ENCODE measurements at places on chromosomes 4 and X.

- no peak for DNase-seq
Observed at GRCh38 chrX:105241056-105241455, 20.6 kb upstream of the TEX13A start.

DNA sequence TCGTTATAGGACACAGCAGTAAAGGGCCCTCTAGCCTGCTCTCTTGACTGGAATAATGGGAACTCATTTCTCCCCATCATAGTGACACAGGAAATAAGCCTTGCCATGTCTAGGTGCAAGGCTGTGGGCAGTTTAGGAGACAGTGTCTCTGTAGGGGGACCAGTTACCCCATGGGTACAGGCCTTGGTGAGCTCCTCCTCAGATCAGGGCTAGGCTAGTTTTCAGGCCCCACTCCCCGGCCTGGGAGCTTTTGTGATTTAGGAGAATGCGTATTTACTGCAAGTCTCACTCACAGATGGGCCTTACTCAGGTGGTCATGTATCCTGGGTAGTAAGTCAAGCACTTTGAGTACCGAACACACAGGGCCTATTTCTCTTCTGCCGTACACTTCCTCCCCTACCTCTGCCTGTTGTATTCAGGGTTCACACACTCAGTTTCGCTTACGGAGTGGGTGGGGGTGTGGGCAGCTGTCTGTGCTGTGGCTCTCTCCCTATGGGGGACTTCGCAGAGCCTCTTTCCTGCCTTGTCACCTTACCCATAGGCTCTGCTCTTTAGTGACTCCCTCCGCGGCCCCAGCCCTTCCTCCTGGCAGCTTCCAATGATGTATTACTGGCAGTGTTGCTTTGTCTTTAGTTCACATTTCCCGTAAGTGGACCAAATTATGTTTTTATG is 34.2 kb downstream of the FAM193A start:
- no peak for DNase-seq

- DNase-seq = no peak
Observed at GRCh38 chrX:155966876-155967275, 30.6 kb upstream of the IL9R start.

GRCh38 chrX:101206471-101206870 is 13.1 kb upstream of the DRP2 start:
- no peak for DNase-seq

DNA sequence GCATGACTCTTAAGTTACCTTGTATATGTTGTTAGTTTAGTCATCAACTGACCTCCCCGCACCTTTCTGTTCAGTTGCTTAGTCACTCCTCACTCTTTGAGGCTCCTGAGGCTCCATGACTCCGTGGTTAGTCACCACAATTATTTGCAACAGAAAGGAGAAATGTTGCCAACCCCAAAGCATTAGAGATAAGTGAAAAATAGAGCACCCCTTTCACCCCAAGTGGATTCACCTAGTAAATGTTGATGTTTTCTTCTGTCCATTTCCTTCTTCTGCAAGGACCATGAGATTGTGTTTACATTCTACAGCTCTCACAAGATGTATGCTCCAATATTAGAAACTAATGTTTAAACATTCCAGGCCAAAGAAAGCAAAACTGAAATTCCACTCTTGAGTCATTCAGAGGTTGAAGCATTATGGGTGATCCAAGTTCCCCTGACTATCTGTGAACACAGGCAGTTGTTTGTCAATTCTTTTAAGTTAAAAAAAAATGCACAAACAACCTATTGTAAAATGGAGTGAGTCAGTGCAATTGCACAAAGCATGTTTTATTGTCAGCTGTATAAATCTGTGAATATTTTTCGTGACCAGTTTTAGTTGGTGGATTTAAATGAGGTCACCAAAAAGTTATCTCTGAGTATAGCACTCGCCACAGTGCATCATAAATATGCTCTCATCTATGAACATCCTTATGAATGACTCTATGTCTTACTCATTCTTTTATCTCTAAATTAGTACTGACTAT is 552.4 kb upstream of the MAGEB2 start:
- no peak for DNase-seq

- DNase-seq = no peak
Observed at GRCh38 chr4:114601304-114602052, 2.9 kb downstream of the UGT8 start.

DNA sequence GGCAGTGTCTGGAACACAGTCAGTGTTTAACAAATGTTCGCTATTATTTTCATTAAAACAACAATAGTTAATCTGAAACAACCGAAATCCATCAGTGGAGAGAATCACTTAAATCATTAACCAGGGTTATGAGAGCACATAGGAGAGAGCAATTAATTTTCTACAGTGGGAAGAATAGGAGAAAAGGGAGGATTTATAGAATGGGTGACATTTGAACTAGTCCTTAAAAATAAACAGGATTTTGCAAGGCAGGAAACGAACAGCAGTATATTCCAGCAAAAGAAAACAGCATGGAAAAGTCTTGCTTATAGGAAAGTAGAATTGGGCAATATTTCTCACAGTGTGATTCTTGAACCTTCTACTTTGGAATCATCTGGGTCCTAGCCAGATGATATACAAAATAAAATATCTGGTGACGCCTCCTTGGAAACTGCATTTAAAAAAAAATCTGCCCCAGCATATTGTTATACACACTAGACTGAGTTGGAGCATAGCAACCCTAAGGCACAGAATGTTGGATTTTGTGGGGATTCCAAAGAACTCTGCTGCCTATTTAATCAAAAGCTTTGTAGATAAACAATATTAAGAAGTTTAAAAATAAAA is 56.1 kb downstream of the INTS12 start:
- no peak for DNase-seq

DNA sequence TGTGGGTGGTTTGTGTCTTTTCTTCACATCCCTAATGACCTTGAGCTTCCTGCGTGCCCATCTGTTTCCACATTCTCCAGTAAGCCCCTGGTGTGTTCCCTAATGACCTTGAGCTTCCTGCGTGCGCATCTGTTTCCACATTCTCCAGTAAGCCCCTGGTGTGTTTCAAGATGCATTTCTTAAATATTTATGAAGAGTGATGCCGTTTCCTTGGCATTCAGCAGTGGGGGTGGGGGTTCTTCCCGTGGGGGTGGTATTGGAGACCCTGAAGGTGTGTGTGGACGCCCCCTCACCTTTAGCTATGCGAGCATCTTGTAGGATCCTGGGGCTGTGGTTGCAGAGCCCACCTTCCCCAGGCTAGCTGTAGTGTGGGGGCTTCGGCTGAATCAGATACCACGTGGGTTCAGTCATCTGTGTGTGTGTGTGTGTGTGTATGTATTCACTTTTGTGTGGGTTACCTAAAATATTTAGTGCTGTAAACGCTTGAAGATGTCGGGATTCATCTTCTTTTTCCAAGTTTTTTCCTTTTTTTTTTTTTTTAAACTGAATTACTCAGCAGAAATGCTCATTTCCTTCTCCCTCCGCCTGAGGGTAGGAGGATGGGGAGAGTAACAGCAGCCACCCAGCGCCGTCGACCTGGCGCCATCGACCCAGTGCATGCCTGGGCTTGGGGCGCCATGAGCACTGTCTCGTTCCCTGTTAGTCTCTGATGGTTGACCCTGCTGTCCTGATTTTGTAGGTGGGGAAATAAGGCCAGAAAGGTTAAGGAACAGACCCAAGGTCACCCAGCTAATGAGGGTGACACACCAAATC is 9.9 kb downstream of the NSG1 start:
- DNase-seq = no peak

DNA sequence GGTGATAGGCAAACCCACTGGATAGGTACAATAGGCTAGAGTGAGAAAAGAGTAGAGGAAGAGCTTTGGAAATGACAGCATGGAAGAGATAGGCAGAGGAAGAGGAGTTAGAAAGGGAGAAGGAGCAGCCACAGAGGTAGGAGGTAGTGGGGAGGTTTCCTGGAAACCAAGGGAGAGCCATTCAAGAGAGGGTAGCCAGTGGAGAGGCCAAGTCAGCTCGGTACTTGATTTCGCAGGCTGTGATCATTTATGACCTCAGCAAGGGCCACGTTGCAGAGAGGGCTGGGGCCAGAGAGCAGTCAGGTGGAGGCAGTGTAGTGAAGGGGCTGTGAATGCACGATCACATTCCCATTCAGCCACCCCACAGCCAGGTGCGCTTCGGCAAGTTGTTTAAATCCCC is 76.0 kb downstream of the TMEM131L start:
- DNase-seq = no peak

GRCh38 chr4:18404642-18405041 is 383.1 kb upstream of the LCORL start:
- no peak for DNase-seq

DNA sequence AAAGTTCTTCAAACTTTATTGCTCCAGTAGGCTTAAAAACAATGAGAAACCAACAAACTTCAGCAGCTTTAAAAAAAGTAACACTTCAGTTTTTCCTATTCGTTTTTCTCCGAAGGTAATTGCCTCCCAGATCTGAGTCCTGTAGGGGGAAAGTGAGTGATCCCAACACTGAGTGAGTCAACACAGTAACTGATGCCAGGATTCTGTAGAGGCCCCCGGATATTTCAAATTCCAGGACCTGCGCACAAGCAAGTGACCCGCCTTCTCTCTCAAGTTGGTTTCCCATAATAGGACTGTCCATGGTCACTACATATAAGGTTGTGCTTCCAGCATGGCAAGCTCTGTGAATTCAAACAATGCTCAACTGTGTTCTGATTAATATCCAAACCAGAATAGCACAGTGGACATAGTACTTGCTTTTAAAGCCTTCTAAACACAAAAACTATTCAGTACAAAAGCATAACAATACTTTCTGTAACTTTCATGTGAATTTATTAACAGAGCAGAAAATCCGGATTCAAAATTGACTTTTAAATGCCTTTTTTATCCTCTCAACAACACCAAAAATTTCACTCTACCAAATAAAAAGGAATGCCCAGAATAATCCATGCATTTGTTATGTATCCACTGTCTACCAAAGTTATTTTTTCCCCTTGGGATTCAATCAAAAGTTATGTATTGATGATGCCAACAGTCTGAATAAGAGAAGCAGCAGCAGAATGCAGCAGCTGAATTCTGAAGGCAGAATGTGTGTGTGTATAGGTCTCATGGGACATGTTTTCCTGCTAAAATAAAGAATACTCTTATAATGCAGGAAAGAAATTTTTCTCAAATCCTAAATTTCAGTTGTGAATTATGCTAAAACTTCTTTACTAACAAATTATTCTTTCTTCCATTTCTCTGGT is at the start of gene DMD:
Gene DMD, minus strand, starts transcription at position 194 of the 905 bp plus-strand sequence. CDS start 237 bp downstream, outside the sequence.
- DNase-seq = no peak

GRCh38 chr4:29199485-29199884 is 1520.7 kb upstream of the PCDH7 start:
- no peak for DNase-seq

GRCh38 chrX:47168495-47169073 is 23.6 kb downstream of the RBM10 start:
- DNase-seq = no peak

DNA sequence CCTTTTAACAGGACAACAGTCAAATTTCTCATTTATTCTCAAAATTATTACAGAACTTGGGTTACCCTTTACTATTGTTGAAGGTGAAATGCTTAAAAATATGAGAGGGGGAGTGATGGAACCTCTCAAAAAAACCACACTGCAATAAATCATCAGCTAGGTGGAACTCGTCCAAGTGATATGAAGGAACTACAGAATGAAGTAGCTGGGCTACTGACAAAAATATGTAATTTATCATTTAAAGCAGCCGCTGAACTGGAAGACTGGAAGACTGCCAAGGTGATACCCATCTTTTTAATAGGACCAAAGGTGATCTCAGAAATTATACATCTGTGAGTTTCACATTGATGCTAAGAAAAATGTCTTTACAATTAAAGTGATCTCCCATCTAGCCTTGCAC is 597.7 kb upstream of the TENM3 start:
- no peak for DNase-seq

DNA sequence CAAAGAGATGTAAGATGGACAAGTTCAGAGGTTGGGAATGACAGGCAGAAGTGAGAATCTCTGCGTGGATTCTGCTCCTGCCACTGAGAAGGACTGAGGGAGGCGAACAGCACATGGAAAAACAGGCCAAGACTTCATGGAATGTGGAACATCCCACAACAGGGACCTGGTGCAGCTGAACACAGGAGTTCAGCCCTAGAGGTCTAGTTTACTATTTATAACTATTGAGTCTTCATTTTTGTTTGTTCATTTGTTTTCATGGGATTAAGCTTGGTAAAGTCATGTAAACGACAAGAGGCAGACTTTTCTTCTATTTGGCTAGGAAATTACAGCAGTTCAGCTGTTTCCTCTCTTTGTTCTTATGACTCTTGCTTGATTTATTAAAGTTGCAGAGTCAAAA is 234.5 kb downstream of the MAML3 start:
- DNase-seq = no peak

- no peak for DNase-seq
Observed at GRCh38 chrX:37075892-37076595, 67.9 kb downstream of the FAM47C start.

- no peak for DNase-seq
Observed at GRCh38 chr4:26173619-26174018, 147.2 kb upstream of the RBPJ start.

DNA sequence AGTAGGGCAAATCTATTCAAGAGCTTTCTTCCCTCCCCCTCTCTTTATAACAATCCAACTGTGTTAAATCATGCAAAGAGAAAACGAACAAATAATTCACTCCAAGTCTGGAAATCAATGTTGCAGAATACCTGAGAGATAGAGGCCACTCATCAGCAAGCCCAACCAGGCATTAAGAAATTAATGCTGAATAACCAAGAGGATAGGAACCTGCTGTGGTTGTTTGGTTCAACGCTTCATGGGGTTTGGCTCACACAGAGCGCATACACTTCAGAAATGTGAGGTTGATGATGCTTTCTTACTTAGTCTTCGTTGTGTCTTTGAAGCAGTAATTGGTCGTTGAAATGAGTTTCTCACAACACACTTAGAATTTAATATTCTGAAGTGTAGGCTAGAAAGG is 1540.0 kb upstream of the PABPC4L start:
- no peak for DNase-seq

GRCh38 chr4:72295966-72296557 is 264.3 kb downstream of the NPFFR2 start:
- DNase-seq = no peak

DNA sequence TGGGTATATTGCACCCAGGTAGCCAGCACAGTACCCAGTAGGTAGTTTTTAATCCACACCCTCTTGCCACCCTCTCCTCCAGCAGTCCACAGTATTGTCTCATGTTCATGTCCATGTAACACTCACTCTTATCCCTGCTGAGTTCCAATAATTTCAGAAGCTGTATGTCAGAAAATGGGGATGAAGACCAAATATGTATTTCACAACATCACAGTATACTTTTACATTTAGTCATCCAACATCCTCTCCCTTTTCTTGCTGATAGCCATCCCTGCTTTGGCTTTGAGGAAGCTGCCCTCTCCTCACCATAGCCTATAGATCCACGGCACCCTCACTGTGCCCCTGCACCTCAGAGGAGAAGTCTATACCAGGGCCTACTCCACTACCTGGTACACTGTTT is 126.0 kb upstream of the LDB2 start:
- DNase-seq = no peak

DNA sequence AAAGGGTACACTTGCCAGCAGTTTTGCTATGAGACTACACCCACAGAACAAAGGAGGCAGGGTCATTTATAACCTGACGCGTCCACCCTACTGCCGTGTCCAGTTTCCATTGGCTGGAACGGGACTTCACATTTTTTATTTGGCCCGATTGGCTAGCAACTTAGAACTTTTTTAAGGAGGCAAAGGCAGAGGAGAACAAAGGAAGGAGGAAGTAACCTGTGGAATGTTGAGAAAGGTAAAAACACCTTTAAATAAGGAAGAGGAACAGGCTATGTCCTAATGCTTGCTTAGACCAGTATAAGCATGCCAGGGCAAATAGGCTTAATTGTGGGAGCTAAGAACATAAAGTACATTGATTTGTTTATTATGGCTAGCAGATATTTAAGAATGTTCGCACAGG is 18.7 kb downstream of the KDM6A start:
- DNase-seq = no peak

All from NCI-H187 treated with DMSO at 0.1 percent for 48 hours (cell line).